ENCODE measurements at places on chromosomes 7 and 10. TPM values are rescaled to one million over a fixed set of nuclear protein-coding genes. Genes with fewer than 3 reads are reported as not detected.

DNA sequence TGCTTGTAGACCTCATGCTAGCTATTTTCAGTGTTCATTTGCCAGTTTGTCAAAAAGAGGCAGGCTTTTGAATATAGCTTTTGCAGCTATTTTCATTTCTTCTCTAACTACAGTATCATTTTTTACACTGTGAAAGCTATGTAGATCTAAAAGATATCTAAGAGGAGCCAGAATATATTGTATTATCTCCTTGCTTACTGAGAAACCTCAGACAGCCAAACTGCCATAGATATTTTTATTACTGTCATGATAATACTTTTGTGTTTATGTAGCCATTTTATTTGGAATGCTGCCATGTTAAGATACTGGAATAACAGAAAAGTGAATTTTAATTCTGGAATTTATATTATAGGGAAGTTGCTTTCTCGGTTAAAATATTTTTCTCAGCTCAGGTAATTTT, 37.2 kb downstream of the ANKIB1 start:
- DNase-seq: no peak

- no peak for DNase-seq
Observed at GRCh38 chr7:81676813-81677212, 93.0 kb downstream of the HGF start.

- DNase-seq: no peak
Observed at GRCh38 chr10:51875610-51876009, 176.2 kb upstream of the CSTF2T start.

- no peak for DNase-seq
Observed at GRCh38 chr10:35353805-35354204, 17.5 kb downstream of the CCNY start.

DNA sequence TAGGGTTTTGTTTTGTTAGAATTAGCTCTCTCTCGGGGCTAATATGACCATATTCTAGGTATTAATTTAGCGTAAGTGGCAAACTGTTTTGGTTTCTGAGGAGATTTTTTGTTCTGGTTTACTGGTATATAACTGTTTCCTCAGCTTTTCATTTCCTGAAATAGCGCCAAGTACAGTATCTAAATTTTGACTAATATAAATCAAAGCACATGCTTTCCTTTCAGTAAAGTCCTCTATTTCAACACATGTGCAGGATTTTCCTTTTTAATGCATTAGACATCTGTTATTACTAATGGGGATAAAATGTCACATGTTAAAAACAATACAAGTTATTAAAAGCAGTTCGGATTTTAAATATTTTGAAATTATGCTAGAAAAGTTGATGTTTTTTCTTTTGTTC, 11.3 kb downstream of the FERD3L start:
- DNase-seq: no peak

GRCh38 chr7:15885678-15886077, 199.2 kb upstream of the MEOX2 start:
- DNase-seq: no peak

DNA sequence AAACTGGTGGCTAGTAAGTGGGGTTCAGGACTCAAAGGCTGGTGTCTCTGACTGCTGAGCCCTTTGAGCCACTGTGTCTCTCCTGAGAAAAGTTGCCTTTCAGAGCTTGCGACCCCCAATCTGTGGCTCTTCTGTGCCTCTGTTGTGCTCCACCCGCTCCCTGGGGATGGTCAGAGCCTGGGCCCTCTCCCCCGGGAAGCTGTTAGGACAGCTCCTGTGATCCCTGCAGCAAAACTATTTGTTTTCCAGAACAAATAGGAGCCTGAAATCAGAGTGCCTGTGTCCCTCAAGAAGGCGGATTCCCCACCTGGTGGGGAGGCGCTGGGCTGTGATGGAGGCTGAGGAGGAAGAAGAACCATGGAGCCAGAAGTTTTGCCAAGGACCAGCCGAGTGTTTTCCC, 56.4 kb upstream of the MXI1 start:
- DNase-seq: no peak

GRCh38 chr7:69839782-69840181, 241.5 kb downstream of the AUTS2 start:
- no peak for DNase-seq

DNA sequence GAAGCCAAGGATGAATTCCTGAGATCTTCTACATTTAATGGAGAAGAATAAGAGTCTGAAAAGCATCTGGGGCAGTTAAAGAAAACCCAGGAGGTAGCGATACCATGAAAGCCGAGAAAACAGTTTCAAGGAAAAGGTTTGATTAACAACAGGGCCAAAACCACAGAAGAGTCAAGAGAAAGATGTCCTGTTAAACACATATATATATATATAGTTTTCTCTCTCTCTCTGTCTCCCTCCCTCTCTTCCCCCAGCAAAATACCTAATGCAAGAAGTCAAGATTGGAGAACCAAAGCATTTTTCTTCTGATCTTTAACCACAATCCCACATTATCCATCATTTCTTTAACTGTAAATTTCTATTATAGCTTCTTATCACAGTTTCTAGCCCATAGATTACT, 261.4 kb downstream of the SNX13 start:
- no peak for DNase-seq

CHN2 gene
- 6.5 TPM for total RNA-seq

ADIRF gene
- 12.8 TPM for total RNA-seq

ZCCHC24 gene
- total RNA-seq: 7.3 TPM

HOXA10 gene
- 3.7 TPM for total RNA-seq

MXI1 gene
- 9.5 TPM for total RNA-seq

Data from dermis blood vessel endothelial cell (primary cell).